ENCODE measurements at places on chromosomes 2 and 18.

DNA sequence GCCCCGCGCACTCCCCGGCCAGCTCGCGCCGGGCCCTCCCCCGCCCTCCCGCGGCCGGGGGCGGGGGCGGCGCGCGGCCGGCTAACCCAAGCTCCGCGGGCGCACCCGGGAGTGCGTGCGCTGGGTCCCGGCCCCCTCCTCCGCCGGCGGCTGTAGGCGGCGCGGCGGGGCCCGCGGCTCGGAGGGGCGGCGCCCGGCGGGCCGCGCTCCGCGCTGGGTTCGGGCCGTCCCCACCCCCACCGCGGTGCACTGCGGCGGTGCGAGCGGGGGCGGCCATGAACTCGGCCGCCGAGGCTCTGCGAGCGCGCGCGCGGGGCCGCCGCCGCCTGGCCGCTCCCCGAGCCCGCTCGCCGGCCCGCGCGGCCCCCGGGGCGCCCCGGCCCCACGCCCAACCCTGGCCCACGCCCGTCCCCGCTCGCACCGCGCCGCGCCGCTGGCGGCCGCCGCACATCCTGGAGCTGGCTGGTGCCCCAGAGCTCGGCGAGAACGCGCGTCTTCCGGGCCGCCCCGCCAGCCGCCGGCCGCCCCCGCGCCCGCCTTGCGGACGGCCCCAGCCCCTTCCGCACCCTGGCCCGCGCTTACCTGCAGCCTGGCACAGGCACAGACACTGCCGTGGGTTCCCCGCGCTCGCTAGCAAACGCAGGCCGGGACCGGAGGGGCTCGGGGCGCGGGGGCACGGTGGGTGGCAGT, at the start of gene ZBTB14:
ZBTB14 (minus strand) TSS at position 496 of the 690 bp plus-strand sequence. CDS start 2,480 bp downstream, outside the sequence.
- peak; percentile 47 for DNase-seq

- no peak for DNase-seq
Measured at GRCh38 chr2:227655454-227655853, 11.2 kb upstream of the SCYGR5 start.

- DNase-seq: no peak
Measured at GRCh38 chr18:49016648-49017539, 66.1 kb upstream of the SMAD7 start.

GRCh38 chr2:98771721-98772524, 41.0 kb upstream of the MGAT4A start:
- no peak for DNase-seq

GRCh38 chr2:39127973-39128372, 7.1 kb upstream of the SOS1 start:
- no peak for DNase-seq

- no peak for DNase-seq
Measured at GRCh38 chr18:55857956-55858355, 270.0 kb upstream of the TCF4 start.

GRCh38 chr2:25197336-25198208, 29.2 kb upstream of the POMC start:
- no peak for DNase-seq

- DNase-seq: peak; percentile 50
Measured at GRCh38 chr2:232633413-232634205, at the start of gene EFHD1. EFHD1 (plus strand) TSS chr2:232633604; CDS start chr2:232633705, 101 bp downstream.

DNA sequence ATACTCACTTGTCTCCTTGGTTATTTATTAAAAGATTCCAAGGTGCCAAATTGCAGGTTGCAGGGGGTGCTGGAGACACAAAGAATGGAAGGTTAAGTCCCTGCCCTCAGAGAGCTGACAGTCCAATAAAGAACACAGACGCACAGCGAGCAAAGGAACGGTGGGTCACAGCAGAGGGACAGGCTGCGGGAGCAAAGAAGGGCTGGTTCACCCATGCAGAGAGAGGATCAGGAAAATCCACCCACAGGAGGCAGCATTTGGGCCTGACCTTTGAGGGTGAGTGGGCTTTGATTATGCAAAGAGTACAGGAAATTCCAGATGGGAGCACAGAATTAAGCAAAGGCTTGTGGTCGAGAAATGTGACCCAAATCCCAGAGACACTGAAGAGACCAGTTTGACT, 45.0 kb downstream of the ZBTB7C start:
- DNase-seq: no peak

- no peak for DNase-seq
Measured at GRCh38 chr2:136383167-136383566, 265.2 kb upstream of the CXCR4 start.

DNA sequence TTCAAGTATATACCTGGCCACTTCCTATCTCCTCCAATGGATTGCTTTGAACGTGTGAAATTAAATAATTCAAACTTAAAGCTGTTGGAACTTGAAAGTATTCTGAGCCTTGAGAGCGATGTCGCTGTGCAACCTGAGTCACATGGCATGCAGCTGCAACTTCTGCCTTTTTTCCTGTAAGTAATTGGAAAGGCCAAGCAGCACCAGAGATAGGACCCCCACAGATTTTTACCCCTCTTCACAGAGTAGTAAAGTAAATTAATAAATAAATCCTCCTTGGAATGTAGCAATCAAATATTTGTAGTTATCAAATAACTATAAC, 3.2 kb upstream of the RNF149 start:
- no peak for DNase-seq

DNA sequence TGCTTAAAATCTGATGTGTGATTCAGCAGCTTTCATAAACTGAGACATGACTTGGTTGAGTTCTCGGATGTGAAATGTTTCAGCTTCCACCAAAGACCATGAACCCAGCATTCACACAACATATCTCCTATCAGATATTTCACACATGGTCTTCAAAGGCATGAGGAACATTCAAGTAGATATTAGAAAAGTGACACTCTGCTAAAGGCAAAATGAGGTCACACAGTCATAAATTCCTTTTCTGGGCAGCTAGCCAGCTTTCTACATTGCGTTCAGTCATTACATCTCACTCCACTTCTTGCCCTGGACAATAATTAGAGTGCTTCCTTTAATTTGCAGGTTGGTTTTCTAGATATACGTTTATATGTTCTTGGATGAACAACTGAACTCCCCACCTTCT, 96.7 kb downstream of the GAREM1 start:
- no peak for DNase-seq

- DNase-seq: no peak
Measured at GRCh38 chr2:150531591-150531990, 44.1 kb upstream of the RND3 start.

DNA sequence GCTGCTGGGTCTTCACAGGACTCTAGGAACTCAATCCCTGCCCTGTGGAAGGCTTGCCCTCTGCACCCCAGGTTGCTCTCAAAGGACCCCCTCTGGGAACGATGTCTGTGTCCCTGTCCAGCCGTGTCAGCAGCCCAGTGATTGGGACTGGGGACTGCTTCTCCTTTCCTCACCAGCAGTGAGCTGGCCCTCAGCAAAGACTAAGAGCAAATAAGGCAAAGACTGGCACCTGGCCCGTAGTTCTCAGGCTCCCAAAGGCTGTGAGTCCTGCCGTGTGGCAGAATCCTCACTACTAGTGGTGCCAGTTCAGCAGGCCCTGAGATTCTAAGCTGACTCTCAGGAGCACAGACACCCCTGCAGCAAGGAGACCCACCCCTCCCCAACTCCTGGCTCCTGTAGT, 47.8 kb downstream of the TMEM163 start:
- no peak for DNase-seq

DNA sequence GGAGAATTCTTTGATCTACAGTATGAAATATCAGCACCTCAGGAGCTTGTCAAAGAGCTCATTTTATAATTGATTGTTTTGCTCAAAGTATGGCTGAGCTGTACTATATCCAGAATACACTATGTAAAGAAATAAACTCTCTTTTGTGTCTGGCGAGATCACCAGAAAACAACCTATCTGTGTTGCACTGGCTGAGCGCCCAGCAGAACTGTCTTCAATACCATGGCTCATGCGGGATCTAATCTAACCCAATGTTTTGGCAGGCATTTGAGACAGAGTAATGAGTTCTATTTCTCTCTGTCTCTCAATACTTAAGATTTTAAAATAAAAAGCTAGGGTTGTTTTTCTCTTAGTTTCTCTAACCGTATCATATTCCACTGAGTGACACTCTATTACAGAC, 192.4 kb downstream of the L3MBTL4 start:
- DNase-seq: no peak

DNA sequence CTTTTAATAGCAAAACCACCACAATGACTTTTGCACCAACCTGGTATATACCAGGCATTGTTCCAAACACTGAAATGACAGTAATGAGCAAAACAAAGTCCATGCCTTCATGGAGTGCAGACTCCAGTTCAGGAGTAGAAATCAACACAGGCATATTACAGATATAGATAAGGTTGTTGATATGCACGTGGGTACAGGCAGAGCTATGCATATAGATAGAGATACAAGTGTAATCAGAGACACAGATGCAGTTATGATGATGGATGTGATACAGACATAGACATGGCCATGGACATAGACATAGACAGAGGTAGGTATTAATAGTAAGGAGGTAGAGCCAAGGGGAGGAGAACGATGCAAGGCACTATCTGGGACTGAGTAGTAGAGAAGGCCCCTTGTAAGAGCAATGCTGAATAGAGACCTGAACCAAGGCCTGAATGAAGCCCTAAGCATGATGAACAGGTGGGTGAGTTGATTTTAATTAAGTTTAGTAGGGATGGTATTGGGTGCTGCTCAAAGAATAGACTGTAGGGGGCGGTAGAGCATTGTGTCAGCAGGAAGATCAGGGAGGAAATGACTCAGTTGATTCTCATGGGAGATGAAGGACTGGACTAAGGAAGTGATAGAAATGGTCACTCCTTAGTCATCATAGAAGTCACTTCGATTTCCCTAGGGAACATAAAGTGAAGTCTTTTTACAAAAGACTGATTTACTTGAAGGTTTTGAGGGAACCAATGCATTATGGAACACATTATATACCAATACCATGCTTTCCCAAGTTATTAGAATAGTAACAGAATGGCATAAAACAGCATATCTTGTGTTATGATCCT, 39.4 kb downstream of the CMPK2 start:
- DNase-seq: peak; percentile 13

DNA sequence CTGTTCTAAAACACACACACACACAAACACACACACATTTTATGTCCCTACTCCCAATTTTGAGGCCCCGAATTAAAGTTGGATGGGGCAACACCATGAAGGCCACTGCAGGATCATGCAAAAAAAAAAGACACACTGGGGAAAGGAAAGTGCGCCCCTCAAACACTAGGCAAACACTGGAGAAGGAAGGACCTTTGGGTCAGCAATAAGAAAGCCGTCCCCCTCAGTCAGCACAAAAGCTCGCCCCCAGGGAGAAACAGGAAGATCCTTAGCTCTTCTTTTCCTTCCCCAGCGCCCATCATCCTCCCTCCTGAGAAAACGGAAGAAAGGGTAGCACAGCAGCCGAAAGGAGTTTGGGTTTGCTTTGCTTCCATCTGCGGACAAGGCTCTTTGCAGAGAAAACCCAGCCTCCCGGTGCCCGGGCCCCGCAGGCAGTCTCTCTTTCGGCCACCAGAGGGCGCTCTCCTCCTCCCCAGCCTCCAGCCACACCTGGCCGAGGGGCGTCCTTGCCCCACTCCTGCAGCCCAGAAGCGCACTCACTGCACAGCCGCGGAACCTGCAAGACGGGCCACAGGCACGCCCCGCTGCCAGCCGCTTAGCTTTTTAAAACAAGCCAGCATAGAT, 248.5 kb downstream of the CDH20 start:
- peak; percentile 72 for DNase-seq

DNA sequence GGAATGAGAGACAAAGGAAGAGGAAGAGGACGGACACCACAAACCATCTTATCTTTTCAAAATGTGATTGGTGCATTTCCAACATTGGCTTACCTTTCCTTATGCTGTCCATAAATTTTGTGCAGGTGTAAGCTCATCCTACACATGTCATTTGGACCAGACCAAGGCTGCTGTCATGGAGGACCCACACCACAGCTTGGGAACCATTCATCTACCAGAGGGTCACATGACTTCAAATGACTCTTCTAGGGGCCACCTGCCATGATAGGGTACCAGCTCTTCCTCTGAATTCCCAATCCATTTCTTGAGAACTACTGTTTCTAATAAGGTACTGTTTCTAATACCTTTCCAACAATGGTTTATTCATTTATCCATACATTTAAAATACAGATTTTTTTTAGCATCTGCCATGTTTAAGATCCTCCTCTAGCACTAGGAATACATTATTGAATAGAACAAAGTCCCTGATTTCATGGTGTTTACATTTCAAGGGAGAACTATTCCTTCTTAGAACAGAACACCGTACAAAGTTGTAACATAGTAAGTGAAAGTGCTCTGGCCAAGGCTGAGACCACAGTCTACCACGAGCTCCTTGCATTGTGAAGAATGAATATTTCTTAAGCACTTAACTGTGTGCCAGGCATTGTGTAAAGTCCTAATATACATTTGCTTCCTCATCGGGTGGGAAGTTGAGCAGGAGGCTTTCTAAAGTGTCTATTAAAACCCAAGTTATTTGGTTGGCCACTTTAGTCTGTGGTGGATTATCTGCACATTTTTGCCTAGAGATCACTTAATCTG, 246.1 kb upstream of the FN1 start:
- no peak for DNase-seq

- no peak for DNase-seq
Measured at GRCh38 chr2:96878796-96879544, 9.1 kb upstream of the SEMA4C start.

- no peak for DNase-seq
Measured at GRCh38 chr2:46699934-46700256, 215.7 kb downstream of the MCFD2 start.

GRCh38 chr18:74388227-74388626, 68.9 kb downstream of the DIPK1C start:
- DNase-seq: no peak

- DNase-seq: no peak
Measured at GRCh38 chr2:207184768-207185167, 19.0 kb upstream of the KLF7 start.

DNA sequence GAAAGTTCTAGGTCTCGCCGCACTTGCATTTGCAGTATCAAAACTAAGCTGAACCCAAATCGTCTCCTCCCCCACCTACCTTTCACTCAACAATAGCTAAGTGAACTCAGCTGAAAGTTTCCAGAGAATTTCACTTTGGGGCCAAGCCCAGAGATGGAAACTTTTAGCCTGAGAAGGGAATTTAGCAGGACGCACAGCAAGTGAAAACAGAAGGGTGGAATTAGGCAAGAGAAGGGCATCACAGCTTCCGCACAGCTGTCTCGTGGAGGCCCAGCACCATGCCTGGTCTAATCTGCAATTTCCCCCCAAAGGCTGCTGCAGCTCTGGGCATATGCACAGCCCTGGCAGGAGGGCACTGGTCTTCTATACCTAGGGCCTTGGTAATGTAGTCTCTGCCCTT, 262.0 kb downstream of the TNS1 start:
- DNase-seq: no peak

DNA sequence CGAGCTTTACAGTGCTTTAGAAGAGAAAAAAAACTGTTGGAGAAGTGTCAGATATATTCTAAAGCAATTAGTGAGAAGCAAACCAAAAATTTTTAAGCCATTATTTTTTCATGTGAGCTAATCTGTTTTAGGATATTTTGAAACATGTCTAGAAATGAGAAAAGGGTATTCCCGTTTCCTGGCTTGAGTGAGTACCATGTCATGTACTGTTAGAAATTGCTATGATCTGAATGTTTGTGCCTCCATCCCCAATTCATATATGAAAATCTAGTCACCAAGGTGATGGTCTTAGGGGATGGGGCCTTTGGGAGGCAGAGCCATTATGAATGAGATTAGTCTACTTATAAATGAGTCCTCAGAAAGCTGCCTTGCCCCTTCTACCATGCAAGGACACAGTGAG, 493.3 kb upstream of the GCFC2 start:
- DNase-seq: no peak

GRCh38 chr2:152298754-152299153, 36.2 kb upstream of the FMNL2 start:
- DNase-seq: no peak

GRCh38 chr18:55003695-55004094, 44.4 kb upstream of the CCDC68 start:
- DNase-seq: no peak
